ENCODE measurements at places on chromosomes 2 and 18.

DNA sequence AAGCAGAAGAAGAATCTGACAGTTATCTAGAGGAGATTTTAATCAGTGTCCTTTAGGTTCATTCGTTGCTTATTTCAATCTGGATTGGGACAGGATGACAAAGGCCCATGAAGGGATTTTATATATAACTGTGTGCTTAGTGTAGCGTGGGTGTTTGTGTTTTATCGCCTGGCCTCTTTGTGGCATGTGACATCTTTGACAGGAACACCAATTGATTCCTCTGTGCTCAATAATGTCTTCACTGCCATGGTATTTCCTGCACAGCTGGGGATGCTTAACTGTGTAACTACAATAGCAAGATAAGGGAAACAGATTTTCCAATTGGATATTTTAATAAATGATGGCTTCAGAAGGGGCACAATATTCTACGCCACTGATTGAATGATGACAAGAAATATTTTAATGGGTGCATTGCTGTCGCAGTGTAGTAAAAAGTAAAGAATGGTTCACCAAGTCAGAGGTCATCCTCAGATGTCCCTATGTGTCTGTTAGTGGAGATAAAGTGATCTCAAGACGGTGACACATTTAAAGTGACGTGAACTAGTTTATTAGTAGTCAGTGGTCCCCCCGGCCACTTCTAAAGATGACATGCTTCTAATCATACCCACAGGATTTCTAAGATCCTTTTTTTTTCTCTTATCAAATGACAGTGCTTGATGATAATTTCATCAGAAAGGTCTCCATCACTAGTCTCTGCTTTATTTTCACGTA lies 160.4 kb downstream of the AGAP1 start:
- DNase-seq, result no peak

GRCh38 chr2:208093128-208093527 lies 31.2 kb downstream of the CRYGD start:
- no peak for DNase-seq

GRCh38 chr2:15323227-15323626 lies 237.9 kb downstream of the NBAS start:
- no peak for DNase-seq

DNA sequence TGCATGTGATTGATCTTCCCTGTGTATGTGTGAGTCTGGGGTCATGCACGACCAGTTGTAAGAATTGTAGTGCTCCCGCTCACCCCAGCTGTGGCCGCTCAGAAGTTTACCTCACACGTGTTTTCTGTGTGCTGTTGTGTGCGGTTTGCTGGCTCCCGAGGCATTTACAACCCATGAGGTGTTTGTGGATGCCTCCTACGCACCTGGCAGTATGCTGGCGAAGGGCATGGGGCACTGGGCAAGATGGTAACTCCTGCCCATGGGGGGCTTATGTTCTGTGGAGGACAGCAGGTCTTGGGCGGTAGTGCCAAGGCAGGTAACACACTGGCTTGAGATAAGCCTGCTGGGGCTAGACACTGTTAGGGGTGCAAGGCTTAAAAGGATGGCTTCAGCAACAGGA lies 102.6 kb upstream of the HS6ST1 start:
- DNase-seq, result no peak

DNA sequence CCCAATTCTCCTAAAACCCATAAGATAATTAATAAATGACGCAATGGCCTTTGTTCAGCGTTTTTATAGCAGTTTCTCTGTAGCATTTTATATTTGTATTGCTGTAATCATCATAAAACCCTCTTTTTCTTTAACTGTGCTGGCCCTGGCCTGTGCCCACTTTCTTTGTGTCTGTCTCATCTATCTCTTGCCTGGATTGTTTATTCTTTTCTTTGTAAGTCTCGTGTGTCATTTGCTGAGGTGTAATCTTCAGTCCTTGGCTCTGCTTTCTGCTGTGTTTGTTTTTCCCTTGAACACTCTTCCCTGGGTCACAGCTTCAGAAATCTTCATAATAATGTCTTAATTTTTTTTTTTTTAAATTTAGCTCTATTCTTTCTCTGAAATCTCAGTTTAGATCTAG lies 525.8 kb upstream of the LINC00305 start:
- DNase-seq, result no peak

- DNase-seq, result no peak
Measured at GRCh38 chr2:98899041-98899702, 36.9 kb downstream of the CRACDL start.

GRCh38 chr2:212346865-212347264 lies 191.7 kb downstream of the ERBB4 start:
- no peak for DNase-seq

- no peak for DNase-seq
Measured at GRCh38 chr2:2456721-2457120, 125.6 kb upstream of the MYT1L start.

DNA sequence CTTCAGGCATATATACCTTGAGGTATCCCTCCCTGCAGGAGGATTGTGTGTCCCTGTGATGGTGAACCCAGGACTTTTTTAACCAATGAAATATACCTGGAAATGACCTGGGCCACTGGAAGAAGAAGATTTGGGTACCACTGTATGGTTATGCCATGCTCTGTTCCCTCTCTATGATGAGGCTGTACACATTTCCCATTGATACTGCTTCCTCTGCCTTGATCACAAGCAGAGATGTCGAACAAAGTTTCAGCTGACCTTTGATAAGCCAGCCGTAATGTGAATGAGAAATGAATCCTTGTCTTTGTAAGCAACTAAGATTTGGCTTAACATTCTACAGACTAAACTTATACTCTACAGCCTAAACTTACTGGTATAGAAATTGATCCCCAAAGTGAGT lies 78.4 kb upstream of the SPOPL start:
- DNase-seq, result no peak

- no peak for DNase-seq
Measured at GRCh38 chr2:100957996-100958653, 44.0 kb upstream of the RPL31 start.

DNA sequence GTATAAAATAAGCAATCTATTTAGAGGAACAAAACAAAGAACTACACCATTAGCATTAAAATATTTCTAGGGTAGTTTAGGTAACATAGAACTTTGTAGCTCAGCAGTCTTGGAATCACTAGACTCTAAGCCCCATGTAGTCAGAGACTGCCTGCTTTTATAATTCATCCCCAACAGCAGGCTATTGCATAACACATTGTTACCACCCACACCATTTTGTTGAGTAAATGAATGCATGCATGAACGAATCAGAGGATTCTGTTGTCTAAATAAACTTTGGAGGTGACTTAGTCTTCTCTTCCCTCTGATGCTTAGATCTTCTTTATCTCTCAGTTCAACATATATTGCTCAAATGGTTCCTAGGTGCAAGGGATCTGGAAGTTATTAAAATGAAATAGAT lies 167.6 kb upstream of the TNP1 start:
- no peak for DNase-seq

GRCh38 chr2:234136461-234136860 lies 86.0 kb downstream of the SPP2 start:
- no peak for DNase-seq

DNA sequence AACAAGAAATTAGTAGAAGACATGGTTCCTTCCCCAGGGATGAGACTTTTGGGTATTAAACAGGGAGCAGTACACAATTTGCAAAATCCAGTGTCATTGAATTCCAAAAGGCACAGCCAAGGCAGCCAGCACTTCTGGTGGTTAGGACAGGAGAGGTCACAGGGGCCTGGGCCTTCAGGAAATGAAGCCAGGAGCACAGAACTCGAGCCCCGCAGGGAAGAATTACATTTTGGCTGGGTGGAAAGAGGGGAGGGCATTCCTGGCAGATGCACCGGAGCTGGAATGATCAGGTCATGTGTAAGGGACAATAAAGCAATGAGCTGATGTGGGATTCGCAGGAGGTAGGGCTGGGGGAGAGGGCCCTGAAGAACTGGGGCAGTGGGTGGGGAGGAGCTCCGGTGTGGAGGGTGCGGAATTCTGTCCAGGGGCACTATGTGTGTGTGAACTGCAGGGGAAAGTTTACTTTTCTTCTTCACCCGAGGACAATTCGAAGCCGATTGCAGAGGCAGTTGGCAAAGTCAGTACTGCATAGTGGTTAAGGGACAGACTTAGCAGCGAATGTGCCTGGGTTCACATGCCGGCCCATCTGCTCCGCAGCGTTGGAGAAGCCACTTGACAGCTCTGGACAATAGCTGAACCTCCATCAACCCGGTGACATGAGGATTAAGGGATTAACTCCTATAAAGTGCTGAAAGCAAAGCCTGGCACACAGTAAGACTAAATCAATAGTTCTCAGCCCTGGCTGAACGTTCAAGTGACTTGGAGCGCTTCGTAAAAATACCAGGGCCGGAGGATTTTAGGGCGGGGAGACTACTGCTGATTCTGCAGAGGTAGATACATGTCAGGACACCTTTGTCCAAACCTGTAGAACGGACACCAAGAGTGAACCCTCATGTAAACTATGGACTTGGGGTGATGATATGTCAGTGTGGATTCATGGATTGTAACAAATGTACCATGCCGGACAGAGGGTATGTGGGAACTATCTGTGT lies 36.4 kb downstream of the ALPK2 start:
- no peak for DNase-seq

GRCh38 chr2:30280596-30281434 lies 49.5 kb downstream of the LBH start:
- DNase-seq, result no peak

DNA sequence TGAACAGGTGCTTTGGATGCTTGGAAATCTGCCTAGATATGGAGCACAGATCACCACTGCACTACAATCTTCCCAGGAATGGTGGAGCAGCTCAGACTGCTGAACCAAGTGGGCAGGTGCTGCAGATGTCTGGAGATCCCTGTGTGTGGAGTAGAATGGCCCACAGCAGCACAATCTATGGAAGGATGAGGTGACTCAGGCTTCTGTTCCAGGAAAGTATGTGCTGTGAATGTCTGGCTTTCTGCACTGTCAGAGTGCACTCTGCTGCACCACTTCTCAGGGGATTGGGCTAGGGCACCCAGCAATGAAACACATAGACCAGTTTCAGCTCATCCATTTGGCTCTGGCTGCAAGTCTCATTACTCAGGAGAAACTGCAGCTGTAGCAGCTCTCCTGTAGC lies 865.4 kb upstream of the NXPH2 start:
- no peak for DNase-seq

- DNase-seq, result no peak
Measured at GRCh38 chr2:99786636-99787390, 297.0 kb upstream of the REV1 start.

Measured in amygdala (tissue), 56 donors.